ENCODE measurements at places on chromosomes 12 and 14.

DNA sequence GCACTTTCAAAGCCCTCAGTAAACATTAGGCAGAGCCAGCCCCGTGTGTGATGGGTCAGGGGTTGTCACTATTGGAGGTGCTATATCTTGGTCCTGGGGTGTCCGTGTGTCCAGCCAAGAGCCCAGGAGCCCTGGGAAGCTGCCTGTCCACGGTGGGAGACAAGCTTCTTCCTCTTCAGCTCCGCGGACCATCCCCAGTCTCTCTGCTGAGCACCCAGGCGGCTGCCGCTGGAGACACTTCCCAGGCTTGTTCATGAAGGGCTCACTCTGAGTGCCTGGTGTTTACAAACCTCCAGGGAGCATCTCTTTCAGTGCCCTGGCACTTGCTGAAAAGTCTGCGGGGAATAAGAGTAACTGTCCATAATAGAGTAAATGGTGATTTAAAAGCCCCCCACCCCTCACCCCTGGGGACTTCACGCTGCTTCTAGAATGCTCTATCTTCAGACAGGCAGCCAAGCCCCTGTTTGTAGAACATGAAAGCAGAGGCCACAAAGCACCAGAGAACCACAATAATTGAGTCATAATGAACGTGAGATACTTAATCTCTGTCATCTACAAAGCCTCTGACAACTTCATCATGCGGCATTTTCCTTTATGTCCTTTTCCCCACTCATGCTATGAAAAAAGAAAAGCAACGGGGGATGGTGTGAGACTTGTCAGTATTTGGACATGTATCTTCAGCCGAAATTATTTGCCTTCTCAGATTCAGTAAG is 178.6 kb downstream of the TMEM132C start:
- no peak for DNase-seq

DNA sequence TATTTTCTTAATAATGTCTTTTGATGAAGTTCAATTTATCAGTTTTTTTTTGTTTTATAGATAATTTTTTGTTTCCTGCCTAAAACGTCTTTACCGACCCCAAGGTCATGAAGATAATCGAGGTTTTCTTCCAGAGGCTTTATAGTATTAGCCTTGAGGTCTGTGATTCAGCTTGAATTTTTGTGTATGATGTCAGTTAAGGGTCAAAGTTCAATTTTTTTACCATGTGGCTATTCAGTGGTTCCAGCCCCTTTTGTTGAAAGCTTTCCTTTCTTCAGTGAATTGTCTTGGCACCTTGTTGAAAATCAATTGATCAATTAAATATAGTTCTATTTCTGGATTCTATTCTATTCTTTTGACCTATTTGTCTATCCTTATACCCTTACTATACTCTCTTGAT is 3.2 kb upstream of the MGST1 start:
- no peak for DNase-seq

DNA sequence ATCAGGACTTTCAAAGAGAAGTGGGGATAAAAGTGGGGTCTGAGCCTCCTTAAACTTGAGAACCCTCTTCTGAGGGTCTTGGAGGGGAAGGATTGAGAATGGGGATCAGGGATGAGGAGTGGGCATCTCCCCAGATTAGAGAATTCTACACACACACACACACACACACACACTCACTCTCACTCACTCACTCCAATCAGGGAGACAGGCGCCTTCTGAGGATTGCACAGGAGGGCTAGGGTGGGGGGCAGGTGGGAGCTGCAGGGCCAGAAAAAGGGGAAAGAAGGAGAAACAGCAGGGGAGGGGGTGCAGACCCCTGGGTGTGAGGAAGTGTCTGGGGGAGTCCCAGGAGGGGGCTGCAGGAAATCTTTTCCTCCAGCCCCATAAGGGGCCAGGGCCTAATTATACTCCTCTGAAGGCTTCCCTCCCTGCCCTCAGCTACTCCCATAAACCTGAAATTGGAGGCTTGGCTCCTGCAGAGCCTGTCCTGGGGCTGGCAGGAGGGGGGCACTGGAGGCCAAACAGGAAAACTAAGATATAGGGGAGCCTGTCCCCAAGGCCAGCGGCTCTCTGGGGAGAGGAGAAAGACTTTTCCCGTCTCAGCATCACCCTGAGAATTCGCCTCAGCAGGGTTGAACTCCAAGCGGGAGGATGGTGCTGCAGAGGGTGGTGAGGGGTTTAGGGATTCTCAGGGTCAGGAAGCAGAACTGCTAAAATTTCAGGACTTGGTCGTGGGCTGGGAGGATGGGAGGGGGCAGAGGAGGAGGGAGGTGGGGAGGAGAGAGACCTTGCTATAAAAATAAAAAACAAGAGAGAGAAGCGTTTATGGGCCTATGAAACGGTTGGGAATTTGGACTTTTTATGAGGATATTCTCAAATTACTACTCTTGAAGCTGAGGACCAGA is 1.6 kb downstream of the HOXC9 start:
- no peak for DNase-seq

- DNase-seq, result no peak
These were observed 20.4 kb upstream of the ATP5MC2 start for GRCh38 chr12:53696285-53696654.

- DNase-seq, result no peak
These were observed 7.6 kb downstream of the FCF1 start for GRCh38 chr14:74720526-74720925.

DNA sequence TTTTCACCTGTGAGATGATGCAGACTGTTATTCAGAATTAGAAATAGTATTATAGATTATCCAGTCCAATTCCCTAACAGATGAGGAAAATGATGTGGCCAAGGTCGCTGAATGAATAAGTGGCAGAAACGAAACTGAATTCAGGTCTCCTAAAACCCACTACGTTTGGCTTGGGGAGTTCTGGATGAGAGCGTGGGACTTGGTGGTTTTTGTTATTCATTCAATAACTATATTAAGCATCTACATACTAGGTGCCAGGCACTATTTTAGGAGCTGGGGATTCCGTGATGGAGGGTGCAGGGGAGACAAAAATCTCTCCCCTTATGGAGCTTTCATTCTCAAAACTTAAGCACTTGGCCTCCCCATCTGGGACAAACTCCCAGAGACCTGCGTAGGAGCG is 813 bp upstream of the CCDC184 start:
- DNase-seq, result peak; percentile 23

Data from stimulated activated CD4-positive, alpha-beta T cell treated with anti-CD3 and anti-CD28 coated beads, Interleukin-2, amount 100 ng/mL, for 24 hours (primary cell).